ENCODE measurements at places on chromosomes 16 and 17.

- DNase-seq: no peak
These were observed 196.0 kb downstream of the CBLN1 start for GRCh38 chr16:49085686-49086085.

DNA sequence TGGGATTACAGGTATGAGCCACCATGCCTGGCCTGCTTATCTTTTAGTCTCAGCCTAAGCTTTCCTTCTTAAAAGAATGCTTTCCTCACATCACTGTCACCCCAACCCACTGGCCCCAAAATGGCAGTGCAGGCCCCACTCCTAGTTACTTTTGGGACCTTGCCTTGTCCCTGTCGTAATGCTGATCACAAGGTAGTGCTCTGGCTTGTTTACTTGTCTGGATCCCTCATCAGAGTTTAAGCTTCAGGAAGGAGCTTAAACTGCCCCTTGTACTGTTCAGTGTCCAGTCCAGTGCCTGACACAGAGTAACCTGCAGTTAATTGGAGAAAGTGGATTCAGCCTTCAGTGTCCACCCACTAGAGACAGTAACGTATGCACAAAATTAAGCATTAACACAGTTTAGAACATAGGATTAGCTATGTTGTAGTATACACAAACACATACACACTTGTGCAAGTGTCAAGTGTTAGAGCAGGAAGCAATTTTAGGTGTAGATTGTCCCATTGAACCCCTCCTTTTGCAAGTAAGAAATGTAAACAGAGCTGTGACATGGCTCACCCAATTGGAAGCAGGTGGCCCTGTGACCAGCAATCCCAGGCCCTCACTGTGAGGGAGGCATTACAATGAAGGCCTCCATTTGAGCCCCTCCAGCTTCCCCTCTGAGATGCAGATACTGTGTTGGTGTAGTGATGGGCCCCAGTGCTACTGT, 44.2 kb downstream of the LDHD start:
- no peak for DNase-seq

- DNase-seq: no peak
These were observed 18.0 kb downstream of the TNRC6A start for GRCh38 chr16:24747441-24747840.

DNA sequence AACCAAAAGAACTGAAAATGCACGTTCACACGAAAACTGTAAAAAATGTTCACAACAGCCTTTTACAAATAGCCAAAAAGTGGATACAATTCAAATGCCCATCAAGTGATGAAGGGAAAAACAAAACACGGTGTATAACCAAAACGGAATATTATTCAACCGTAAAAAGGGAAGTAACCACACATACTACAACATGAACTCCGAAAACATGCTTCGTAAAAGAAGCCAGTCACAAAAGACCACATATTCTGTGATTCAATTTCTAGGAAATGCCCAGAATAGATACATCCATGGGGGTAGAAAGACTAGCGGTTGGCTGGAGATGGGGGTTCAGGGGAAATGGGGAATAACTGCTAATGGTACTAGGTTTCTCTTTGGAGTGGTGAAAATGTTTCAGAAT, 81.5 kb upstream of the TRAP1 start:
- DNase-seq: no peak

GRCh38 chr17:57010487-57010886, 32.6 kb downstream of the SCPEP1 start:
- no peak for DNase-seq

- DNase-seq: no peak
These were observed 67.4 kb downstream of the KANSL1 start for GRCh38 chr17:46125831-46126230.

DNA sequence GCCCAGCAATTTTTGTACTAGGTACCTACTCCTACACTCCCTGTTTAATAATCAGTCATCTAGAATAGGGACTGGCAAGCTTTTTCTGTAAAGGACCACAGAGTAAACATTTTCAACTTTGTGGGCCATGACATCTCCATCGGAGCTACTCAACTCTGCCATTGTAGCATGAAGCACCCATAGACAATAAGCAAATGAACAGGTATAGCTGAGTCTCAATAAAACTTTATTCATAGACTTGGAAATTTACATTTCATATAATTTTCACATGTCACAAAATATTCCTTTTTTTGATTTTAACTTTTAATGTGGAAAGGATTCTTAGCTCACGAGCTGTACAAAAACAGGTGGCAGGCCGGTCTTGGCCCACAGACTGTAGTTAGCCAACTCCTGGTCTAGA, 345.8 kb downstream of the SOX9 start:
- DNase-seq: no peak

DNA sequence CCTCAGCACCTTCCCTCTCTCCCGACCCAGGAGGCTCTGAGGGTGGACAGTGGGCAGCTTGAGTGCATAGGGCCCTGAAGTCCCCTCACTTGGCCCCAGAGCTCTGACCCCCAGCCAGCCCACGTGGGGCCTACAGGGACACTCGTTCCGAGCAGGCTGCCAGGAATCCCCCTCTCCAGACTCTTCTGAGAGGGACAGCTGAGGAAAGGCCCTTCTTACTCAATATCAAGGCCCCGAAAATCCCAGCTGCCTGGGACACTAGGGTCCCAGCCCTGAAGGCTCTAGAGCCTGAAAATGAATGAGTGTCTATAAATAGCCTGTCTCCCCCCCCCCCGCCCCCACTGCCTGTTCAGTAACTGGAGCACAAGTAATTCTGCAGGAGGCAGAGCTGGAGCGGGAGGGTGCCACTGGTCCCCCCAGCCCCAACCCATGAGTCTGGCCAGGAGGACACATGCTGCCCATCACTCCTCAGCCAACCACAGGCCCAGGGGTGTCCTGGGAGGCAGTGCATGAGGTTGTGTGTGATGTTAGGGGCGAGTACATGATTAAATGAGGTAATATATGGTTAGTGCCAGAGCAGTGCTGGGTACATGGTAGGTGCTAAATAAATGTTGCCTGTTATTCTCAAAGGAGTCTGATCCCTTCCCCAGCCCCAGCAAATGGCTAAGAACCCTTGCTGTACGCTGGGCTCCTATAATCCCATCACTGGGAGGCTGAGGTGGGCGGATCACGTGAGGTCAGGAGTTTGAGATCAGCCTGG, 11.6 kb downstream of the ADAM11 start:
- no peak for DNase-seq

DNA sequence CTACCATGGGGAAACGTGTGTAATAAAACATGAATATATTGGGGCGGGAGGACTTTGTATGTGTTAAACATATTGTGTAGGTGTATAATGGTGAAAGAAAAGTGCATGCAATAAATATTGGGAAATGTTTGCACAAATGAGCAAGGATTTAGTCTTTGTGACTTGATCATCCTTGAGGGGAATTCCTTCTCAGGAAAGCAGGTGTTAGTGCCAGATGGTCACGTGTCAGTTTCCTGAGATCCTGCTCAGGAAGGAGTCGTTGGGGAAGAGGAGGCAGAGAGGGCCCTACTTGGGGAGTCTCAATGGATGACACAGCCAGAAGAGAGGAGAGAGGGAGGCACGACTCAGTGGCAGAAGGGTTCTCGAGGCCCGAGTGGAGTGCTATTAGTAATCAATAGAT, 53.2 kb downstream of the MSI2 start:
- no peak for DNase-seq

GRCh38 chr17:35731239-35731916, at the start of gene RASL10B:
RASL10B (plus strand) TSS chr17:35731639; CDS start chr17:35735185, 3,546 bp downstream.
- no peak for DNase-seq

GRCh38 chr16:68265078-68265920, 973 bp downstream of the SLC7A6 start:
- no peak for DNase-seq

DNA sequence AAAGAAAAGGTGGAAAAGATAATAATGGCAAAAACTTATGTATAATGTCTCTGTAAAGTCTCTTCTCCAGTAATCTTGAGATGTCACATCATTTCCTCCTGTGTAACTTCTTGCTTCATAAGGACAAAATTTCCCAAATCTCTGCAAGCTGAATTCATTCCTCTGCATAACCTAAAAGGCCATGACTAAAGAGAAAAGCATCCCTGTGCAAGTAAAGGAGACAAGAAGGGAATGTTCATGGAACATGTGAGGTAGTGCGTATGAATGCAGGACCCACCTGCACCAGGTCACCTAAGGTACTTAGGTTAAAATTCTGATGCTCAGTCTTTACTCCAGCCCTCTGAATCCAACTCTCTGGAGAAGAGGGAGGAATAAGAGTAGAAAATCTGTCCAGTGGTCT, 46.9 kb upstream of the NLK start:
- DNase-seq: no peak

- no peak for DNase-seq
These were observed 9.1 kb downstream of the ABHD15 start for GRCh38 chr17:29557739-29558116.

GRCh38 chr17:38568274-38568673, 37.5 kb downstream of the SRCIN1 start:
- no peak for DNase-seq

GRCh38 chr17:76643553-76644148, at the start of gene ST6GALNAC1:
ST6GALNAC1 (minus strand) TSS chr17:76643757; CDS start chr17:76643638, 119 bp downstream.
- DNase-seq: no peak

- DNase-seq: no peak
These were observed 35.1 kb downstream of the GLP2R start for GRCh38 chr17:9860851-9861250.

DNA sequence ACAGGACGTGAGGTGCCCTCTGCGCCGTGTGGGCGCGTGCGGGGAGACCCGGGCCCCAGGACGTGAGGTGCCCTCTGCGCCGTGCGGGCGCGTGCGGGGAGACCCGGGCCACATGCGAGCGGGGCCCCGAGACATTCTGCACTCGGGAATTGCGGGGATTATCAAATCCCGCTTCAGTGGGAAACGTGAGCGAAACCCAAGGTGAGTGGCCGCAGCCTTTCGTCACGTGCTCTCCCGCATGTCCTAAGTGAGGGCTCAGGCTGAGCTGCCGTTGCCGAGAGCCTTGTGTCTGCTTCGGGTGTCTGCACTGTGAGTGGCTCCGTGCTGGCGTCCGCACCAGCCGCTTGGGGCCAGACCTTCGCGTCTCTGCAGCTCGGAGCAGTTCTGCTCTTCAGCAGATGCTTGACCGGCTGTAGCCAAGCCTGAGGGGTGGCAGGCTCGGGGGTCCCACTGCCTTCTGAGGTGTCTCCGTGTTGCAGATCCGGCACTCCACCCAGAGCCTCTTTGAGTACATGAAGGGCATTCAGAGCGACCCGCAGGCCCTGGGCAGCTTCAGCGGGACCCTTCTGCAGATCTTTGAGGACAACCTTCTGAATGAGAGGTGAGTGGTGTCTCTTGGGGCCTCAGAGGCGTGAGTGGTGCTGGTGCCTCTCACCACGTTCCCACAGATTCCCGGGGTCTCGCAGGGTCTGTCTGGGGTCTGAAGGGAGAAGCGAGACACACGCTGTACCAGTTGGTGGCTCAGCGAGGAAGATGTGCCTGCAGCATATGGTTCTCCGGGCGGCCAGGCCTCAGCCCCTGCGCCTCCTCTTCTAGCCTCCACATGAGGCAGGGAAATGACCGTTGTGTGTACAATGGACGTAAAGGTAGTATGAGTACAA, 90.5 kb upstream of the ZNF750 start:
- DNase-seq: no peak

DNA sequence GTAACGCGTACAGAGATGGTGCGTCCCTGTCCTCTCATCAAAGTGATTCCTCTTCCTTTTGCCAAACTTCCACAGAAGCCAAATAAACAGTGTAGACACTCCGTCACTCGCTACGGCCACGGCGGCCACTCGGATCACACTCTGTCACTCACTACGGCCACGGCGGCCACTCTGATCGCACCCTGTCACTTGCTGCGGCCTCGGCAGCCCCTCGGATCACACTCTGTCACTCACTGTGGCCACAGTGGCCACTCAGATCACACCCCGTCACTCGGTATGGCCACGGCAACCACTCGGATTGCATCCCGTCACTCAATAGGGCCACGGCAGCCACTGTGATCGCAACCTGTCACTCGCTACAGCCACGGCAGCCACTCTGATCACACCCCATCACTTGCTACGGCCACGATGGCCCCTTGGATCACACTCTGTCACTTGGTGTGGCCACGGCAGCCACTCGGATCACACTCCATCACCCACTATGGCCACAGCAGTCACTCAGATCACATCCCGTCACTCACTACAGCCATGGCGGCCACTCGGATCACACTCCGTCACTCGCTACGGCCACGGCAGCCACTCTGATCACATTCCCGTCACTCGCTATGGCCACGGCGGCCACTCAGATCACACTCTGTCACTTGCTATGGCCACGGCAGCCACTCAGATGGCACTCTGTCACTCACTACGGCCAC, 170.8 kb downstream of the BANP start:
- DNase-seq: no peak

GRCh38 chr17:5481451-5481850, 4.5 kb downstream of the DERL2 start:
- no peak for DNase-seq

DNA sequence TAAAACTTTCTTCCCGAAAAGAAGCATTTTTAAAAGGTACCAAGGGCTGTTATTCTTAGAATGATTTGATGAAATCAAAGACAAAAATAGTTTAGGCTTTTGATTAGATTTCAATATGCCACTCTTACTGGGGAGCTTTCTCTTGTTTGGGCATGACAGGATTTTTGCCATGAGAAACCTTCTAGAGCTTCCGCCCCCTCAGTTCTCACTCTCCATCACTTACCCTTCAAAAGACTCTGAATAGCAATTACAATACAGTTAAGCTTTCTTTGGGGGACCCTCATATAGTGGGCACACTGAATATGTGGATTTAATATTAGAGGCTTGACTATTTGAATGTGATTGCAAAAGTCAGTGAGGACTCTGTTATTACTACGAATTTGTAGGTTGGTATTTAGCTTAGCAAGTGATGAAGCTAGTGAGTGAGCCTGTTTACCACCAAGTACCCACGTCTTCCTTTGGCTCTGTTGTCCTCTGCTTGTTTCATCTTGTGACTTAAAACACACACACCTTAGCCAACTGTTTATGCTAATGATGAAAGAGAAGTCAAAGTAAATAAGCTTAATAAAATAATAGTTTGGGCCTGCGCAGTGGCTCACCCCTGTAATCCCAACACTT, 158.7 kb upstream of the TBX2 start:
- no peak for DNase-seq

DNA sequence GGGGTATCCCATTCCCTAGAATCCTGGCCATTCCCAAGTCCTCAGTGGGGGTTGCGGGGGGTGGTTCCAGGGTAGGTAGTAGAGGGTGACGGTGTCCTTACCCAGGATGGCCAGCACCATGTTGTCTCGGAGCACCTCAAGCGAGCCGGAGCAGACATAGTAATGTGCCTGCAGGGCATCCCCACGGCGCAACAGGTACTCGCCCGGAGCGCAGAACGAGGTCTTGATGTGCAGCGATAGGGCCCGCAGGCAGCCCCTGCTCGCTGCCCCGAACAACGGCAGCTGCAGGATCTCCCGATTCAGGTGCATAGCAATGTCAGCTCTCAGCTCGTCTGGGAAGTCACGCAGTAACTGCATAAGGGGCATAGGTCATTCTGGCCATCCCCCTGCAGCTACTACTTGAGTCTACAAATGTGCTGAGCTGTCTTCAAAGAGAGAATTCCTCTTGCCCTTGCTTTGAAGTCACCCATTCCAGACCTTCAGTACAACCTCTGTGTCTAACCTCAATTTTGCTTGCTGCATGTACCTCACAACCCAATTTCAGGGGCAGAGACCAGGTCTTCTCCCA, 11.5 kb upstream of the RAB5C start:
- no peak for DNase-seq
